ENCODE measurements at places on chromosomes 13 and 19.

- DNase-seq, result no peak
Measured at GRCh38 chr13:111090169-111090568, 24.9 kb upstream of the ARHGEF7 start.

- DNase-seq, result no peak
Measured at GRCh38 chr13:30196025-30196424, 111.3 kb downstream of the KATNAL1 start.

DNA sequence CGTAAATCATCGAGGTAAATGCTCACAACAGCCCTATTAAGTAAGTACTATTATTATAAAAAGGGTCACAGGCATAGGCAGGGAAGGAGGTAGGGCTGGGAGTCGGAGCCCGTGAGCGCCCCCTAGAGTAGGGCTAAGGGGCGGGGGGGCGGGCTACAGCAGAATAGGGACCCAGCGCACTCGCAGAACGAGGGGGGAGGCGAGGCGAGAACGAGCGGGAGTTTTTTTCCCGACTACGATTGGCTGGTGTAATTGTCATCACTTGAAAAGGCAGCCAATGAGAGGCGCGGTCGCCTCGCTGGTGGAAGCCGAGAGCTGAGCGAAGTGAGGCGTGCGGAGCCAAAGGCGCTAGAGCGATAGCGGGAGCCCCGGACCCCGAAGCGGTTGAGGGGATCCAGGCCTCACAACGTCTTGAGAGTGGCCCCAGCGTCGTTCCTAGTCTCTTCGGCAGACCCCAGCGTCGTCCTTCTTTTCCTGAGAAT is 24.2 kb downstream of the KEAP1 start:
- DNase-seq, result peak; percentile 87

- no peak for DNase-seq
Measured at GRCh38 chr13:60790620-60791019, 393.6 kb downstream of the TDRD3 start.

DNA sequence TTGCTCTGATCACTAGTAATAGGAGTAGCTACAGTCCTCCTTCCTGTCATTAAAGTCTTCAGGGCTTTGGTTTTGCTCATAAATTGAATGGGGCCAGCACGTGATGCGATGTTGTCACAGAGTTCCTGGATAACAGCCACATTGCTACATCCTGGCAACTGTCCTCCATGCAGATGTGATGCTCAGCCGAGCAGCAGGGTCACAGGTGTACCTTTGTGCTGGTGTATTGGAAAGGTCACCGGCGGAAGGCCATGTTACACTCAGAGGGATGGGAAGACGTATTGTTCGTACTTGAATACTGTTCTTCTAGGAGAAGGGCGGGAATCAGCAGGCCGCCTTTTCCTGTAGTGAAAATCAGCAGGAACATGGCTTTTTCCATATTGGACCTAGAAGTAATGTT is 713.8 kb upstream of the GPC6 start:
- no peak for DNase-seq

GRCh38 chr19:4102339-4103079 is 21.4 kb downstream of the MAP2K2 start:
- DNase-seq, result no peak

- no peak for DNase-seq
Measured at GRCh38 chr19:51108805-51109146, 567 bp upstream of the CTU1 start.

- no peak for DNase-seq
Measured at GRCh38 chr13:113851826-113852535, 11.9 kb downstream of the GAS6 start.

GRCh38 chr13:40181203-40181845 is 485.1 kb downstream of the FOXO1 start:
- no peak for DNase-seq

DNA sequence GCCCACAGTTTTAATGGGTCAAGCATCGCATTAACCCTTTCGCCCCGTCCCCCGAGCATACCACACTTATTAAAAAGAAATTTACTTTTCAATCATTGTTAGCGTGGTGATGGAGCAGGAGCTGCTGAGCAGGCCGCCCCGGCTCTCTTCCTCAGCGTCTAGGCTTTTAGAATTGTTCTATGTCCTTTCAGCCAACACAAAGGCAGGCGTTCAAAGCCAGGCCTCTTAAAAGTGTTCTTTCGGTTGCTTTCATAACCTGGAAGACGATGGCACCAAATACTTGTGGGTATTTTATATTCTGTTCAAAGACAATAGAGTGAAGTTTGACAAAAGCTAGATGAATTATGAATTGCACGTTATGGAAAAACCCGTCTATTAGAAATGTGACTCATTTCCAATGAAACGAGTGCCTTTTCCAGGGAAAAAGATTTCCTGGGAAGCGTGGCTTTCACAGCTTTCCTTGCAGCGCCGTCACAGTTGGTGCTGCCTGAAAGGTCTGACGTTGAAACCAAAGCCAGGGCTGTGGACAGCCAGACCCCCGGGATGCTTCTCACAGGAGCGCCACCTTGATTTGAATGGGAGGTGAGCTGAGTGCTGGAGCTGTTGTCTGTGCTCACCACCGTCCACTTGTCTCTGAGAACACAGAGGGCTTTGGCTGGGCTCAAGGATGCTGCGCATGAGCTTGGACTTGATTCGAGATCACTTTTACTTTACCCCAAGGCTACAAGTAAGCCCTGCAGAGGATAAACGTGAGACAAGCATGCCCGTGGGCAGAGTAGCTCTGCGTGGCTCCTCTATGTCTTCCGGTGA is 78.8 kb downstream of the SOX1 start:
- DNase-seq, result no peak
